NCI-H526 treated with DMSO at 0.1 percent for 48 hours (cell line): ENCODE measurements at places on chromosomes 7 and 10.

DNA sequence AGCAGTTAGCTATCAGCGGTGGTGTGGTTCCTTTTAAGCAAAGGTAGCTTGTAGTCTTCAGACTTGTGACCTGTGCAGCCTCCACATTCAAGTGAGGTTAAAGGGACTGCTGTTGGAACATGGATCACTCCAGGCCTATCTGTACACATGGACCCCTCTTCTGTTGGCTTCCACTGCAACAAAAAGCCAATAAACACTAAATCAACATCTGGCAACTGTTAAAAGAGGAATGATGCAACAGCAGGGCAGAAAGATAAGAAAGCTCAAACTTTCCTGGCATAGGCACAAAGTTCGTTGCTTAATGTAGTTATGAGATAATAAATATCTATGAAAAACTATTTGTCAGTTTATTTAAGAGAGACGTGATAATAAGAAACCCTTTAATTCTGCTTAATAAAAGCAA lies 4.0 kb upstream of the MINPP1 start:
- DNase-seq: no peak

GRCh38 chr10:28871665-28872064 lies 194.3 kb downstream of the BAMBI start:
- DNase-seq: no peak

- DNase-seq: no peak
These were observed 41.8 kb upstream of the MKI67 start for GRCh38 chr10:128167926-128168520.

DNA sequence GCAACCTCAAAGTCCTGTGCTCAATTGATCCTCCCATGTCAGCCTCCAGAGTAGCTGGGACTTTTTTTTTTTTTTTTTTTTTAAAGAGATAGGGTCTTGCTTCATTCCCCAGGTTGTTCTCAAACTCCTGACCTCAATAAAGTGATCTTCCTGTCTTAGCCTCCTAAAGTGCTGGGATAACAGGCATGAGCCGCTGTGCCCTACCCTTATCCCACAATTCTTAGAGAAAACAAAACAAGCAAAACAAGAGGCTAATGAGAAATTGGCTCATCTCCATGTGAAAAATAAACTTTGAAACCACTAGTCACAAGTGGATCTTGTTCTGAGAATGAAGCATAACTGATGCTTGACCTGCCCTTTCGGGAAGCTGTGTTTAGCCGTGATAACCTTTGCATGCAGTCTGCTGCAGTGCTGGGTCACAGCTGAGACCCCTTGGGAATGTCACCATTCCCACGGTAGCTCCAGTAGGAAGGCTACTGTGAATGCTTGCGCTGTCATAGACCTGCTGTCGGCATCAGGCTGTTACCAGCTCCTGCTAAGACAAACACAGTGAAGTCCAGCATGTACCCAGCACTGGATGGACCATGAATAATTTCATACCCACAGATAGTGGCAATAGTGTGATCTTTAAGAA lies 290.7 kb upstream of the KIAA1217 start:
- no peak for DNase-seq

- DNase-seq: no peak
These were observed 37.6 kb downstream of the OAT start for GRCh38 chr10:124381011-124381611.

DNA sequence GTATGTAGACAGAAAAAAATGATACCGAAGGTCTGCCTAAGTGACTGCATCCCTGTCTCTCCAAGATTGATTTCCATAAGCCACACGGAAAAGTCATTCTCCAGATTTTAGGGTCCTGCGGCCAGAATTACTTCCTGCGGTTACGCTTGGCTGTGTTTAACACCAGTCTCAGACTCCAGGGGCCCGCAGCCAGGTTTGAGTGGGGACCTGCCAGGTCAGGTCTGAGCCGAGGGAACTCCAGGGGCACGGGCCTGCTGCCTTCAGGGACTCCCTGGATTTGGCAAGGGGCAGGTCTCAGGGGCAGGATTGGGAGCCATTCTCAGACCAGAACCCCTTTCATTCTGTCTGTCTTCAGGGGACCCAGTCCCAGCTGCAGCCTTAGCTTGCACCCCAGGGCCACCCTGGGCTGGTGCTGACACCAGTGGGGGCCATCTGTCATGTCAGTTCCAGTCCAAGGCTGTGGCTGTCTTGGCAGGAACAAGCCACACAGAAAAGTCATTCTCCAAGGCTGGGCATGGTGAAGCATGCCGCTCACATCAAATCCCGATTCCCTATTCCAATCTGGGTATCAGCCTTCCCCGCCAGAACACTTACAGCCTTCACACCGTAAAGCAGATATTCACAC lies 39.0 kb downstream of the TMEM120A start:
- DNase-seq: no peak

DNA sequence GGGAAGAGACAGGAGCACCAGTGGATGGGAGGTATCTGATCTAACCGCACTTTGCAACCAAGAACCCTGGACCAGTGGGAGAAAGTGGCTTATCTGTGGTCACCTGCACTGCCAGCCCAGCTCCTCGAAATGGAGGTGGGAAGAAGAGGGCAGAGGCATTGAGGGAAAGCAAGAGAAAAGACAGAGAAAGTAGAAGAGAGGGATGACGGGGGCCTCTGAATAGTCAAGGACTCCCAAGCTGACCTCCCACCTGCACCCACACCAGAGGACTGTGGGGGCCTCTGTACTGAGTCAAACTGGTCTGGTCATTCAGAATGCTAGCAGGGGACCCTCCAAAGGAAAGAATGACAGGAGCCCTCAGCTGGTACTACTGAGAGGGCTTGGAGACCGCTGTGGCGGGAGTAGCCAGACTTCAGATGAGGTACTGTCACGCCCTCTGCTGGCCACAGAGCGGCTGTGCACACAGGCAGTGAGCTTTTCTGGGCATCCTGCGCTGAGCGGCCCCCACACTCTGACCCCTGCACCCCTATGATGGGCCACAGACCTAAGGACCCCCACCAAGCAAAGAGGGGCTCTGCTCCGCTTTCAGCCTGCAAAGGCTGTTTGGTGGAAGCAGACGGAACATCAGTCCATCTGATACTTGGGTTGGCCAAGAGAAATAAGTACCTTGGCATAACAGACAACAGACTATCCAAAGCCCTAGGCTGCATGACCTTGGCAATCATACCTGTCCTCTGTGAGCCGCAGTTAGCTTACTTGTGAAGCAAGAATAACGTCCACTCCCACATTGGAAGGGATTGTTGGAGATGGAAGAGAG lies 112.9 kb downstream of the COL13A1 start:
- peak; percentile 36 for DNase-seq

DNA sequence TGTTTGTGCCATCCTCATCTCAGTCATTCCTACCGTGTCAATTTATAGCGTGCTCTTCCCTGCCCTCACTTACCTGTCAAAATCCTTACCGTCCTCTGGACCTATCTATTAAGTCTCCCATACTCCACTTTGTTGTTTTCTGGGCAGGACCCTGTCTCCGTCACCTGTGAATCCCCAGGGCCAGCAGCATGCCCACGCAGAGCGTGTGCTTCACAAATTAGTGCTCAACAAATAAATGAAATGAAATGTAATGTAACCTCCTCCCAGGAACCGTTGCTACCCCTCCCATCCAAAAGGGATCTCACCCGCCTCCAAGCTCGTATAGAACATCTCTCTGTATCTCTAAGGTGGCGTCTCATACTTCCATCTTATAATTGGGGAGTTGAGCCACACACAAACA lies 589.9 kb upstream of the MGMT start:
- no peak for DNase-seq

DNA sequence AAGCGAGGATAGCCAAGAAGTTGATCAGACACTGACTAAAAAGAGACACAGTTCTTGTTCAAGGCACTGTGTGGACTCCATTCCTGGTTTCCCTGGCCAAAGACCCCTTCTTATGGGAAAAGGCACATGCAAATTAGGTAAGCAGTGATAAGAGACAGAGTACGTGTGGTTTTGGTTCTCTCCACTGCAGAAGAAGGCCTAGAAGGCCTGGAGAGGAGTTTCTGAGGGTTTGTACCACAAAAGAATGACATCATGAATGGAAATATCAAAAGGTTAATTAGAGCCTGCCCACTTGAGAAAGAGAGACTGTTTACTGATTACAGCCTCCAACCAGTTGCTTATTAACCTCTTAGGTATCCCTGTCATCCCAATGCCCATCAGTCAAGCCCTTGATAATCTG lies 137.5 kb downstream of the ZNF365 start:
- DNase-seq: no peak
